NCI-H2107 (cell line): ENCODE measurements at places on chromosomes 13 and 19.

- DNase-seq, result no peak
These were observed 1.4 kb downstream of the GRIN3B start for GRCh38 chr19:1001538-1002166.

- DNase-seq, result no peak
These were observed 22.6 kb downstream of the GAS6 start for GRCh38 chr13:113841353-113841650.

GRCh38 chr19:30864391-30865215 is 484.6 kb downstream of the TSHZ3 start:
- DNase-seq, result no peak

GRCh38 chr13:112703449-112704284 is 13.8 kb downstream of the ATP11A start:
- no peak for DNase-seq

- no peak for DNase-seq
These were observed 147.9 kb downstream of the KATNAL1 start for GRCh38 chr13:30159446-30159839.

- DNase-seq, result no peak
These were observed 701.3 kb upstream of the KLHL1 start for GRCh38 chr13:70809588-70809987.
